ENCODE measurements at places on chromosomes 6 and 20.

DNA sequence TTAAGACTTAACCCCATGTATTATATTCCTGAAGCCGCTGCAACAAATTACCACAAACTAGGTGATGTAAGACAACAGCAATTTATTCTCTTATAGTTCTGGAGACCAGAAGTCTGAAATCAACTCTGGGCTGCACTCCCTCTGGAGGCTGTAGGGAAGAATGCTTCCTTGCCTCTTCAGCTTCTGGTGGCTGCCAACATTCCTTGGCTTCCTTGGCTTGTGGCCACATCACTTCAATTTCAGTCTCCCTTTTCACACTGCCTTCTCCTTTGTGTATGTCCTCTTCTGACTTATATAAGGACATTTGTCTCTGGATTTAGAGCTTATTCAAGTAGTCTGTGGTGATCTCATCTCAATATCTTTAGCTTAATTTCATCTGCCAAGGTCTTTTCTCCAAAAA, 141.6 kb downstream of the DHX35 start:
- no peak for DNase-seq

DNA sequence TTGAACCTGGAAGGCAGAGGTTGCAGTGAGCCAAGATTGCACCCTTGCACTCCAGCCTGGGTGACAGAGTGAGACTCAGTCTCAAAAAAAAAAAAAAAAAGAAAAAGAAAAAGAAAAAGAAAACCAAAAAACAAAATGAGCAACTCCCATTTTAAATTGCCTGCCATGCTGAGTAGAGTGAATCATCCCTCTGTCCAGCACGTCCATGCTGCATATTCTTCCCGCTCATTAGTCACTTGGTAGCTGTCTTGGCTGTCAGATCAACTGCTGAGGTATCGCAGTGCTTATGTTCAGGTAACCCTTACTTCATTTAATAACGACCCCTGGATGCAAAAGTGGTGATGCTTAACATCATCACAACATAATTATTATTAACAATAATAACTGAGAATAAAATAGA, 72.6 kb upstream of the RNF24 start:
- no peak for DNase-seq

GRCh38 chr6:104639668-104640067, 220.1 kb downstream of the HACE1 start:
- no peak for DNase-seq

DNA sequence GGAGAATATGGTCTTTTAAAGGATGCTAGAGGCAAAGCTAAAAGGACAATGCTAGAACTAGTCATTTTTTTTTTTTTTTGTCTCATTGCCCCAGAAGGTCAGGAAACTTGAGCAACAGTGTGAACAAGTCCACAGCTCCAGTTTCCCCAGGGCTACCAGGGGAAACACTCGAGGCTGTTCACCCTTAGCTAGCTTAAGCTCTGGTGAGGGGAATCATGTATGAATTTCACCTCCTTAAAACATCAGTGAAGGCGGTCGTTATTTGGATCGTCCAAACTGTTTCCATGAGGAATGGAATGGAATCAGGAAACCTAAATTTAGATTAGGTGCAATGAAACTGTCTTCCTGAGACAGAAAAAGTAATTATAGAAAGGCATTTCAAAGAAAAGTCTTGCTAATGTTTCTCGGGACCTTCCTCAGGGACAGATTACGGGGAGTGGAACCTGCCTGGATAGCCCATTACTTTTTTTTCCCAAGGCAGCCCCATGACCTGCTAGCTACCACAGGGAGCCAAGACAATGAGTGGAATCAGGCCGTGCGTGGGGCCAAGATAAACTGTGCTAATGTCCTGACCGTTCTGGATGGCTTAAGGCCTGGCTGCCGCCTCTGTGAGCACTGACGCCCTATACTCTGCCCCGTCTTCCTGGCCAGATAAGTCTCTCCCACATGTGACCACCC, 164.8 kb upstream of the SGK1 start:
- no peak for DNase-seq

DNA sequence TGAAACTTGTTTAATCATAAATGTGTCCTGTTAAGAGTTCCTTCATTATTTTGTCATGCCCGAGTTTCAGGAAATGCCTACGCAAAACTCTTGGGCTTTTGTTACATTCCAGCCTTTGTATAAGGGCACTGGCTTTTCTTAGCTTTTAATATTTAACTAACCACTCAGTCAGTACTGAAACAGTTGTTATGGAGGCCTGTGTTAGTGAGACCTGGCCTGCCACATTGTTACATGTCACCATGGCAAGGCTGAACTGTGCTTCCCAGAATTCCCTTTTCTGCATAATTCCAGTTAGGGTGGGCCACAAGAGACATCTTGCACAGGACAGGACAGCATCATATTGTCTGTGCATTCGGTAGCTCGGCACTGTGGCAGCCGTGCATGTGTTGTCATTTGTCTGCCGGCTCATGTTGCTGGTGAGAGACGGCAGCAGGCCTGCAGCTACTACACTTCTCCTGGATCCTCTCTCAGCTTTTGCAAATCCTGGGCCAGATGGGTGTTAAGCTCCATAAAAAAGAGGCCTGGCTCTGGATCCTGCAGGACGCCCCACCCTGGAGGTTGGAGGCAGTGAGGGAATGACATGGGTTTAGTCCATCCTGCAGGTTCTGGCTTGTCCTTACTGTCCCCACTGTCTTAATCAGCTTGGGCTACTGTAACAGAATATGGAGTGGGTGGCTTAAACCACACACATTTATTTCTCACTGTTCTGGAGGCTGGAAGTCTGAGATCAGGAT, 128.8 kb upstream of the DTNBP1 start:
- no peak for DNase-seq

DNA sequence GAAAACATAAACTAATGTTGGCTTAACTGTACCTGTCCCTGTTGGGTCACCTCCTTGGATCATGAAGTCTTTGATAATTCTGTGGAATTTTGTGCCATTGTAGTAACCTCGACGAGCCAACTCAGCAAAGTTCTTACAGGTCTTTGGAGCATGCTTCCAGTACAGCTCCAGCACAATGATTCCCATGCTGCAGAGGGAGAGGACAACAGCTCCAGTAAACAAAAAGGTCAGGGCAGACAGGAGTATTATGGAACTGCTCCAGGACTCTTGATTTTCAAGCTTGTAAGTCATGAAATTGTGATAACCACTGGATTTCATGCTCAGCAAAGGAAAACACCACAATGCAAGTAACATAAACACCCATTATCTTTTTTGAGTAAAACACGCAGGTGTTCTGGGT, 2.9 kb downstream of the PPIL1 start:
- DNase-seq = no peak

DNA sequence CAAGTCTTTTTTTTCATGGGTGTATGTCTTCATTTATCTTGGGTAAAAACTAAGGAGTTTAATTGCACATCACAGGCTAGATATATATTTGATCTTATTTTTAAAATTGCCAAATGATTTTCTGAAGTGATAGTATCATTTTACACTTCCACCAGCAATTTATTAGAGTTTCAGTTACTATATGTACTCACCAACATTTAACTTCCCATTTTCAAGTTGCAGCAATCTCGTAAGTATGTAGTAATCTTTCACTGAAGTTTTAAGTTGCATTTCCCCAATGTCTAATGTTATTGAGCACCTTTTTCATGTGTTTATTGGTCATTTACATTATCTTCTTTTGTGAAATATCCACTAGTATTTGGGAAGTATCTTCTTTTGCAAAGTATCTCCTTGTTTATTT, 277.4 kb upstream of the CNR1 start:
- DNase-seq = no peak

DNA sequence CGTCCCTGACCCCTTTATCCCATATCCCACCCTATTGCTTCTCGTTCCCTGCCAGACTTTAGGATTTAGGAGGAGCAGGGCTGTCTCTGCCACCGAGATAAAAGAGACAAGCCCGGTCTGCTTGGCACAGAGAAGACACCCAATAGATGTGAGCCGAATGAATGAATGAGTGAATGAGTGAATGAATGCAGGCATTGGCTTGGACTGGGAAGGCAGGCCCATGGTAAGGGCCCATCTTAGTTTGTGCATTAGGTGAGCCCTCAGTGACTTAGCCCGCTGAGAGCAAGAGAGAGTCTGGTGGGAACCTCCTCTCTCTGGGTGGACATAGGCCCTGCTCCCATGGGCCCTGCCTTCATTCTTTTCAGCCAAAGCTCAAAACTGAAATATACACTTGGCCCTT, 879 bp upstream of the BPIFB6 start:
- DNase-seq = no peak

- no peak for DNase-seq
These were observed 87.6 kb upstream of the MC3R start for GRCh38 chr20:56160956-56161355.

GRCh38 chr20:23441850-23442313, 2.4 kb downstream of the CSTL1 start:
- DNase-seq = peak; percentile 66

All from nucleus accumbens (tissue), 56 donors.